Endothelial cell of umbilical vein (primary cell): ENCODE measurements at places on chromosomes 1 and 21.

DNA sequence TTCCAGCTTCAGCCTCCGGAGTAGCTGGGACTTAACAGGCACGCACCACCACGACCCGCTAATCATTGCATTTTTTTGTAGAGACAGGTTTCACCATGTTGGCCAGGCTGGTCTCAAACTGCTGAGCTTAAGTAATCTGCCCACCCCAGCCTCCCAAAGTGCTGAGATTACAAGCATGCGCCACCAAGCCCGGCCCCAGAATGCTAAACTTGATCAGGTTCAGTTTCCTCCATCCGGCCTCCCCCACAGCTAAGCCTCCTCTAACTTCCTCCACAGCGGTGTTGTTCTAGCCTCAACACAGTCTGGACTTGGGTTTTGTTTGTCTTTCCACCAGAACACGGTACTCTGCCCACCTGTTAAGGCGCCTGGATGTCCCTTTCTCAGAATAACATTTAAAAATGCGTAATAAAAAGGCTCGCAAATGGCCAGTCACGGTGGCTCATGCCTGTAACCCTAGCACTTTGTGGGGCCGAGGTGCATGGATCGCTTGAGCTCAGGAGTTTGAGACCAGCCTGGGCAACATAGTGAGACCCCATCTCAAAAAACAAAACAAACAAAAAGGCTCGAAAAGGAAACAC lies 2.4 kb downstream of the PARP1 start:
- no peak for DNase-seq

- DNase-seq, result peak; percentile 80
Observed at GRCh38 chr1:172040466-172040865, 199.2 kb downstream of the DNM3 start.

GRCh38 chr1:101221945-101222429 lies 14.8 kb upstream of the S1PR1 start:
- DNase-seq, result no peak

DNA sequence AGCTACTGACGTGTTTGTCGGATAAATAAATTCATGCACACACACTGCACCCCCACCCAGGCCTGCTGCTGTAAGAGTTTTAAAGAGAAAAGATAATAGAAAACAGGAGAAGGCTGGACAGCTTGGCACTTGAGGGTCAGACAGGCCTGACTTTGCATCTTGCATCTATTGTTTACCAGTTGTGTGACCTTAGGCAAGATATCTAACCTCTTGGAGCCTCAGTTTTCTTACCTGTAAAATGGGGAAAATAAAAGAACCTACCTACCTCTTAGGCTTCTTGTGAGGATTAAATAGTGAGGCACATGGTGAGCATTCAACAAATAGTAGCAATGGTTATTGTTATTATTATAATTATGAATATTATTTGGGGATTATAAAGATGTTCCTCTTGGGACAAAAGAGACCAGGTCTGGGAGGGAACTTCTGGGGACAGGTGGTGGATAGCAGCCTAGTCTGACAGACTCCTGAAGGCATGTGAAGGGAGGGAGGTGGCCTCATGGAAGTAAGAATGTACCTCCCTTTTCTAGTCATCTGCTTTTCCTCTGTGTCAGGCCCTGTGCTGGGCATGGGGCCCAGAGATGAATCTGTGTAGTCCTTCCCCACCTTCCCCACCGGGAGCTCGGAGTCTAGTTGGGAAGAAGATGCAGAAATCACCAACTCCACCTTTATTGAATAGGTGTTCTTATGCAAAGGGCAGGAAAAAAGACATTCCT lies 18.3 kb upstream of the EPB41 start:
- no peak for DNase-seq

- no peak for DNase-seq
Observed at GRCh38 chr1:226991920-226992319, 51.8 kb downstream of the COQ8A start.

GRCh38 chr1:198864695-198865094 lies 225.9 kb downstream of the PTPRC start:
- DNase-seq, result no peak

- no peak for DNase-seq
Observed at GRCh38 chr1:100188617-100189016, 10.6 kb upstream of the LRRC39 start.

DNA sequence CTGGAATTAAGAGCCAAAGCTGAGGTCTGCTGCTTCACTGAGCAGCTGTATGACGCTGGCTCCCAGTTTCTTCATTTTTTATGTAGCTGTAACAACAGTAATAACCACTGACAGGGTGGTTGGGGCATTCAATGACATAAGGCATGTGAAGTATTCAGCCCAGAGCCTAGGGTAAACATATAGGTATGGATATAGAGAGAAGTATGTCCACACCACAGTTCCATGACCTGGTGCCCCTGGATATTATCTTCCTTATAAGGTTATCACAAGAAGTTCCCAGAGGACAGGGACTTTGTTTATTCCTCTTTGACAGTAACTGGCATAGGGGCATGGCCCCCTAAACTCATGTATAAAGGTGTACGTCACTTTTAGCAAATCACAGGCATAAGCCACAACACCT lies 14.7 kb downstream of the RAB42 start:
- DNase-seq, result no peak

DNA sequence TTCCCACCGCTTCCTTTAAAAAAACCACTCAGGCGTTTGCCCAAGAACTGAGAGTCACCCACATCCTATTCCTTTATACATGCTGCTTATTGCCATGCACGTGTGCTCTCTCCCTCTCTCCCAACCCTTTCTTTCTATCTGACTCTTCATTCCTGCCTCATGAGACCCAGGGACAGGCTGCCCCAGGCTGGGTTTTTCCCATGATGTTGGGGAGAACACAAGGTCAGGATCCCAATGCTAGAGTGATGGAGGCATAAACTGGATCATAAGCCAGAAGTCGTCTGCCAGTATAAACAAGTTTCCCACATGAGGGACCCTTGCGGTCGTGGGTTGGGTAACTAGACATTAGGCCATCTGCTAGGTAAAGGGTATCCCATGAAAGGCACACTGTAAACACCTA lies 64.9 kb downstream of the CD2 start:
- DNase-seq, result no peak
